ENCODE measurements at places on chromosomes 1 and 21.

- no peak for DNase-seq
Measured at GRCh38 chr1:180643693-180644092, 11.9 kb downstream of the XPR1 start.

DNA sequence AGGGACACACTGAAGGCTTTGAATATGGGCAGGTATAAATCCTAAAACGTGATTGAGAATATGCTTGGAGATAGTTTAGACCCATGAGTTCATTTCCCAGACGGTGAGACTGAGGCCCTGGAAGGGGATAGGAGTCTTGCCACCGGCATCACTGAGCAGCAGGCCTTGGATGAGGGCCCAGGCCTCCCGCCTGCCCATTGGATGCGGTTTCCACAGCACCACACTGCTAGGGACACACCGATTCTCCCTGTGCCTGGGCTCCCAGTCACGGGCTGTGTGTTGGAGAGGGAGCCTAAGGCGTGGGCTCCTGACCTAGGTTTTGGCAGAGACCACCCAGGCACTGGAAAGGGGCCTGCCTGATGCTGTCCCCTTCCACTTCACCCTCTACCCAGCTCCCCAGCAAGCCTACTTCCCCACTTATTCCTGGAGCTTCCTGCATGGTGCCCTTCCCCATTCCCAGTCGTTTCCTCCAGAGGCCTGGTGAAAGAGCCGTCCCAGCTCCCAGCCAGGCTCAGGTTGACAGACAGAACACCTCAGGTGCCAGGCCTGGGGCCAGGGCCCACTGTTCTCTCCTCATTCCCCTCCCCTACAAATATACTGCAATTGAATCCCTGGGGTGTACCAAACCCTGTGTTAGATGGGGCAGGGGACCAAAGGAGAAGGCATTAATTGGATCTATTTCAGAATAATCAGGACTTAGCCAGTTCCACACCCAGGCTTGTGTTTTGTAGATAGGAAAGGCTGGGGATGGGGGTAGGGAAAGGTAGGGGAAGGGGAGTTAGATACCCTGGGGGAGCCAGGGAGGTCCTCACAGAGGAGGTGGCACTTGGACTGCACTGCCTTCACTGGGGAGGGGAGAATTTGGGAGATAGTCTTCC, 3.4 kb downstream of the FOXO6 start:
- DNase-seq: no peak

DNA sequence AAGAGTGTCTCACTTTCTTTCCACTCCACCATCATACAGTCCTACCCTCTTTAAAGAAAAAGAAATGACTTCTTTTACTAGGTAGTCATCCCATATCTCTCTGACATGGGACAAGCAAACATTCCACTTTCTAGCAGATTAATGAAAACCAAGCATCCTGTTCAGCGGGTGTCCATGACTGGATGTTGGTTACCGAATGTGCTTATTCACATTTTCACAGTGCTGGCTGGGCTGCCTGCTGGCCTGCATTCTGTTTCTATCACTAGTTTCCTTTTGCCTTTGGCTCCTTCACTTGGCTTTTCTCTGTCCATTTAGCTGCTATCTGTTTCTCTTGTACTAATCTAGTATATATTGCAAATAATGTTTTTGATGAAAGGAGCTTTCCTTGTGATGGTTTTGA, 598.4 kb downstream of the RWDD3 start:
- DNase-seq: no peak

GRCh38 chr1:1898246-1898933, 7.5 kb upstream of the GNB1 start:
- DNase-seq: no peak

DNA sequence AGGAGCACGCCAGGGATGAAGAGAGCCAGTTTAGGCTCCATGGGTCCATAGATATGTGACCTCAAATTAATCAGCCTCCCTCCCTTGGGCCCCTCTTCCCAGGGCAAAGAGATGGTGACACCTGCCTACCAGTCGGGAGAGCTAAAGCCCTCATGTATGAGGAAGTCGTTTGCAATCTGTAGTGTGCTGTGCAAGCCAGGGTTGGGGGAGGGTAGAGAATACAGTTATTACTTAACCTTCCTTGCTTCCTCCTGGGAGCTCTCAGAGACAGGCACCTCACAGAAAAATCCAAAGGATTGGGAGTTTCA, 4.0 kb downstream of the PGLYRP4 start:
- DNase-seq: no peak

GRCh38 chr1:191839891-191840290, 318.4 kb upstream of the RGS18 start:
- DNase-seq: no peak

DNA sequence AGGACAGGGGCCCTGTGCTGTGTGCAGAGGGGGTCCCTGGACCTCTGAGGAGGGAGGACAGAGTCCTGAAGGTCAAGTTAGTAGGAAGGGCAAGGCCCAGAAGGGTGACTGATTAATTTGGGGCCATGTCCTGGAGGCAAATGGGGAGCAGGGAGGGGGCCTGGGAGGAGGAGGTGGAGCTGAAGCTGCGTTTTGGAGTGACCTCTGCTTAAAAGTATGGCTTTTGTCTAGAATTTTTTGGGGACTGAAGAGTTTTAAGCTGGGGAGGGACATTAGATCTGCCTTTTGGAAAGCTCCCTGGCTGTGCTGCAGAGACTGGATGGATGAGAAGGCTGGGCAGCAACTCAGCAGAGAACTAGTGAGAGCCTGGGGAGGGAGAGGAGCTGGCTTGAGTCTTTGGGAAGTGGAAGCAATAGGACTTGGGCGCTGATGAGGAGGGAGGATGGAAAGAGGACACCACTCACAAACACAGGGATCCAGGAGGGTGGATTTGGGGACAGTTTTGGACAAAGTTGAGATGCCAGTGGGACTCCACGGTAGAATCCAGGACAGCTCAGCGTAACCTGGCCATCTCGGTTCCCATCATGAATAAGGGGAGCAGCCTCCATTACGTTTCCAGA, 52.9 kb downstream of the ACBD3 start:
- DNase-seq: no peak

DNA sequence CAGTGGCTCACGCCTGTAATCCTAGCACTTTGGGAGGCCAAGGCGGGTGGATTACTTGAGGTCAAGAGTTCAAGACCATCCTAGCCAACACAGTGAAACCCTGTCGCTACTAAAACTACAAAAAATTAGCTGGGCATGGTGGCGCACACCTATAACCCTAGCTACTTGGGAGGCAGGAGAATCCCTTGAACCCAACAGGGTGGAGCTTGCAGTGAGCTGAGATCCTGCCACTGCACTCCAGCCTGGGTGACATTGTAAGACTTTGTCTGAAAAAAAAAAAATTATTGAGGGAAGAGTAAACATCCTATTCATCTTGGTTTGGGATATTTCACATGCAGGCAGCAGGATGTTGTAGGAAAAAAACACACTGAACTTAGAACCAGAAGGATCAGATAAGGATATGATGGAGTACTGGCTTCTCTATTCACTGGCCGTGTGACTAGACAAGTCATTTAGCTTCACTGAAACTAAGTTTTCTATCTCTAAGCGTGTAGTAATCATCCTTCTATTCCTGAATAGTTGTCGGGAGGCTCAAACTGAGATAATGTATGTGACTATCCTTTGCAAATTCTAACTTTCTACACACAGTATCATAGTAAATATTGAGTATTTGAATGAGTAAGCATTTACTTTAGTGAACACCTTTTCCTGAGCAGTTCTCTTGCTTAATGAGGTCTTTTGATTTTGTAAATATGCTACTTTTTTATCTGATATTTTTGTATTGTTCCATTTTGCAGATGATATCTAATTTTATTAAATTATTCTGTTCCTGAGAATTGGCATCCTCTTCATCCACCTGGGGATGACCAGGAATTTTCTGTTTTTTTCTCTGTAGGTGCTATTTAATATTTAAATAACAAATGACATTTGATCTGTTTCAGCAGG, 18.2 kb downstream of the CAP1 start:
- no peak for DNase-seq

DNA sequence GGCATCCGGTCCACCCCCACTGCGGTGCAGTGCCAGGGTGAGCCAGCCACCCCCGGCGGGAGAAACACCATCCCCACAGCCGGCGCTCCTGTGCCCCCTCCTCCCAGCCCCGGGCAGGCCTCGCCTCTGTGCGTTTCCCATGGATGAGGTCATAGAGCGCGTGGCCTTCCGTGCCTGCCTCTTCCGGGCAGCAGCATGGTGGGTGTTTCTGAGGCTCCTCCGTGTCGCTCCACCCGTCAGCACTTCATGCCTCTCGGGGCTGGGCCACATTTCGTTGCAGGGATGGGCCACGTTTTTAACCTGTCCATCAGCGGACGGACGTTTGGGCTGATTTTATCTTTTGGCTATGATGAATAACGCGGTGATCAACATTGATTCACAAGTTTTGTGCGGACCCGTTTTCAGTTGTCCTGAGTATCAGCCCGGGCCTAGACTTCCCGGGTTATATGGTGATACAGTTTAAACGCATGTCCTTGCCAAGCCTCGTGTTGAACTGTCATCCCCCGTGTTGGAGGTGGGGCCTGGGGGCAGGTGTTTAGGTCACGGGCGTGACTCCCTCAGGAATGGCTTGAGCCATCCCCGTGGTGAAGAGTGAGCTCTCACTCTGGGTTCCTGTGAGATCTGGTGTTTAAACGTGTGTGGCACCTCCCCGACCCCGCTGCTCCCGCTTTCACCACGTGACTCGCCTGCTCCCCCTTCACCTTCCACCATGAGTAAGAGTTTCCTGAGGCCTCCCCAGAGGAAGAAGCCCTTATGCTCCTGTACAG, 64.8 kb downstream of the SLX9 start:
- DNase-seq: no peak

DNA sequence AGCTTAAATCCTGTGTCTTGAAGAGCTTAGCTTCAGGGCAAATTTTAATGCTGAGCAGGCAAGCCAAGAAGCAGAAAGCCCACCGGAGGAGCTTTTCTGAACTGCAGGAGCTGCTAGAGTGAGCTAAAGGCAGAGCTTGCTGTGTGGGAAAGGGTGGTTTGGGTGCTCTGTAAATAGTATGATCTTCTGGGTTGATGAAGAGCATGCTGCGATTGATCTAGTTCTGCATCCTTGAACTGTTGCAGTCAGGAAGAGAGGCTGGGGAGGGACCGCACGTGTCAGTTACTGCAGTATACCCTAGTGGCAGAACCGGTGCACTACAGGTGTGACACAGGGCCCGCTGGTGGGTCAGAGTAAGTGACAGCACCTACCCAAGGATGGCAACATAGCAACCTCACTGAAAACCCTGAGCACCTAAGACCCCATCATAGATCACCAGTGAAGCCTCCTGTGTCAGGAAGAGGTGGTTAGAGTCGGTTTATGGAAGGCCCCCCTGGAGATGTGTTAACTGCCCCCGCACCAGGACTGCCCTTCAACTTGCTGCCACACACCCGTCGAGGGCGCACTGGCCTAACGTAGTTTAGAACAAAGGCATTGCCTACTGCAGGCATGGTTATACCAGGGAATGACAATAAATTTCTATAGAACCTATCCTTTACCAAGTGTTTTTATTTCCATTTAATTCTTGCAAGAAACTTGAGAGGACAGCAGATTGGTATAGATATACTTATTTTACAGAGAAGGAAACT, 146.0 kb upstream of the KIAA0040 start:
- DNase-seq: no peak

DNA sequence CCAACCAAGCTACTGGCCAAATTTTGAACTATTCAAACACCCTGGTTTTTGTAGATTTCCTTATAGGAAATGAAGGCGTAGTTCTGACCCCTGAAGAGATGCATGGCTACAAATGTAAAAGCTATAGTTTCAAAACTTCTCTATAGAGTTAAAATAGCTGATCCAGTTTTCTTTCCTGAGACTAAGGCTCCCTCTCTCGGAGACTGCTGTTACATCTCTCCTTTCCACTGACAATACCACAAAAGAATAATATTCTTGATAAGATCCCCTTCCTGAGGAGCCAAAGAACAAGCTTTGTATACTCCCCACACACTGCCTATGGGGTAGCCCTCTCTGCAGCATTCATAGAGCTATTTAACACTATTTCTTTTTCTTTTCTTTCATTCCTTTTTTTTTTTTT, 6.7 kb upstream of the CFAP126 start:
- no peak for DNase-seq

DNA sequence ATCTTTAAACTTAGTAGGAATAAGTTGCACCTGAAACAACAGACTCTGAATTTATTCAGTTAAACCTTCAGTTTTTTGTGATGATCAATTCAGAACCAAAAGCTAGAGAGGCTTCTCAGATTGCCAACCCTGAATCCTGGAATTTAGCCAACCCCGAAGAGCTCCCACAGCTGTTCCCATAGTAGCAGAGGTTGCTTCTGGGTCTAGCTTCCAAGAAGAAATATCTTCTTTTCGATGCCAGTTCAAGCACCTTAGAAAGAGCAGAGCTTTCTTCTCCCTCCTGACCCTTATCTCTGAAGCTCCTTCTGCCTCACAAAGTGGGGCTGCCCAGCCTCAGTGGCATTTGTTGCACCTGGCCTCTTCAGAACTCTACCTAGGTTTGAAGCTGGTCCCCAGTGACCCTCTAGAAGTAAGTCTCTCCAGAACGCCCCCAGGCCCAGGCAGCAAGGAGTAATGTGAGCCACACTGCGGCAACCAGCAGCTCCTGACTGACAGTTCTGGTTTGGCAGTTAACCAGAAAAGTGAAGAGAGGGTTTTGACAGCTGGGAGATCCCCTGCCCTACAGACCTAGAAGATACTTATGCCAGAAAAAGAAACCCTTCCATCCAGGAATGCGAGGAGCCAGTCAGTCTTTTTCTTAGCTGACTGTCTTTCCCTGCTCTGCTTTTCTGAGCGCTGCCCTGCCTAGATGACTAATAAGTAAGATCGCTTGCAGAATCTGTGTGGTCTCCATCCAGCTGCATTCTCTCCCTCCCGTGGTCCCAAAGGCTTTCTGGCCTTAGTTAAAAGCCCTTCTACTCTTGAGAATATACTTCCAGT, 165.9 kb downstream of the ADGRL4 start:
- DNase-seq: no peak

DNA sequence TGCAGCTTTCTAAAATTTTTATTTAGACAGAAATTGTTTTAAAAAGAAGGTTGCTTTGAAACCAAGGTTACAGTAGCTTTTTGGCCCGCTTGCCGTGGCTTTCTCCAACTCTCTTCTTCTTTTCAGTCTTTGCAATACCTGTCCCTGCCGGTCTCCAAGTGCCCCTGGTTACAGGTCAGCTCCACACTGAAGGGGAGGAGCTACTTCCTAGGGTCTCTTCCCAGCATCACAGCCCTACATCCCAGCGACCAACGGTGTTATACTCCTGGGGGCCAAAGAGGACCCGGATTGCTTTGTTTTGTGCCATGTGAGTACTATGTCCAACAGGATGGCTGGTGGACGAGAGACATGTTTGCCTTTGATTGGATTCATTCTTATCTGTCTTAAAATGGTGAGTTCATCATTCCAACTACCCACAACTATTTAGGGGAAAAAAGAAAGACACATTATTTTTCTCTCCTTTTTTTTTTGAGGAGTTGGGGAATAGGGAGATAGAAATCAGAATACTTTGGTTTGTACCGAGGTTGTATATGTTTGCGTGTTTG, at the start of gene FNDC7:
FNDC7 (plus strand) TSS at position 303 of the 545 bp plus-strand sequence; CDS start at position 329, 26 bp downstream.
- DNase-seq: no peak

- DNase-seq: no peak
Measured at GRCh38 chr1:107538502-107538901, 397.7 kb downstream of the NTNG1 start.

- no peak for DNase-seq
Measured at GRCh38 chr1:164803366-164803765, 244.4 kb downstream of the PBX1 start.

GRCh38 chr1:113488576-113489177, 98.4 kb downstream of the MAGI3 start:
- no peak for DNase-seq

GRCh38 chr1:81617308-81617967, 183.3 kb upstream of the ADGRL2 start:
- DNase-seq: no peak
